ENCODE measurements at places on chromosomes 2 and 18. TPM values are rescaled to one million over a fixed set of nuclear protein-coding genes. Genes with fewer than 3 reads are reported as not detected.

VWC2L gene
- not detected for total RNA-seq

MEP1B gene
- not detected for total RNA-seq

SERPINB2 gene
- total RNA-seq = not detected

RGPD3 gene
- total RNA-seq = 0.20 TPM

SRD5A2 gene
- total RNA-seq = not detected

REG1B gene
- not detected for total RNA-seq

CD207 gene
- not detected for total RNA-seq

KHK gene
- total RNA-seq = 7.5 TPM

FN1 gene
- total RNA-seq = 264 TPM

ATAD2B gene
- total RNA-seq = 6.5 TPM

EFR3B gene
- 12.7 TPM for total RNA-seq

ABCB11 gene
- total RNA-seq = 0.02 TPM
